ENCODE measurements at places on chromosomes 4 and X.

DNA sequence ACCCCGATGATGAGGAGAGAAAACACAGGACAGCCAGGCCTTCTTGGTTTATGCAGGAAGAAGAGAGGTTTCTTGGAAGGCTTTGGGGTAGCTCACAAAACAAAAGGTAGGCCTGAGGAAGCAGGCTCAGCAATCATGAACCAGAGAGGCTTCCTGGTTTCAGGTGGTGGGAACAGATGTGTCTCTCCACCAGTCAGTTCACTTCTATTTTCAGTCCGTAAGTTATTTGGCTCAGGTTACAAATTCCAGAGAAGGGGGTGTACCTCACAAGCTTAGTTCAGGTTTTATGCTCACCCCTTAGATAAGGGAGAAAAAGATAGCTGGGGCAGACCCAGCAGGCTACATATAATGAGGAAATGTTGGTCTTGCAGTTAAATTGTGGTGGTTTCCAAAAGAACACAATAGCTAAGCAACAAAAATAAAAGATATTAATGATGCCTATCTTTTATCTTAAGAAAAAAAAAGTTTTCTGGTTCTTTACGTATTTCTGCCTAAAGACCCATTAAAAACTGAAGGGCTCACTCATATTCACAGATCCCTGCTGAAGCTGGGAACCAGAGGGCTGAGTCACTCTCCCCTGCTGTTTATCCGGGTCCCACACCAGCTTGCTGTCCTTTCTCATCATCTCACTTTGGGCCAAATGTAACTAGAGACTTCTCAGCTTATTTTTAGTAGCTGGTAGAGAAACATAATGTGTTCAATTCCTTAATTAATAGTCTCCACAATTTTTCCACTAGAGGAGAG is 177.0 kb downstream of the CAMK2D start:
- no peak for DNase-seq

DNA sequence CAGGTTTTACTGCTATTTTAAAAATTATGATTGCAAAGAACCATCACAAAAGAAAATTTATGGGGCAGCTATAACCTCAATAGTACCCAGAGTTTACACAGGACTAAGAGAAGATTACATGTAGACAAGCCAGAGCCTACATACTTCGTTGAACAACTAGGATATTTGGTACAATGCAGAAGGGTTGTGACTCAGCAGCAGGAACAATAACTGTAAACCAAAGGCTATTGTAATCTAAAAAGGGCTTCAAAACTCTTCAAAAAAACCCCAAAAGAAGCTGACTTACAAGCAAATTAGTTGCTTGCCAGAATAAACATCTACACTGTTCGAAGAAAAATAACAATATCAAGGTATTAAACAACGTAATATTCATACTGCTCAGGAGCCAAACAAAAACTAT is 618.0 kb downstream of the STPG2 start:
- DNase-seq, result no peak

GRCh38 chr4:99033956-99034355 is 38.4 kb downstream of the METAP1 start:
- no peak for DNase-seq

DNA sequence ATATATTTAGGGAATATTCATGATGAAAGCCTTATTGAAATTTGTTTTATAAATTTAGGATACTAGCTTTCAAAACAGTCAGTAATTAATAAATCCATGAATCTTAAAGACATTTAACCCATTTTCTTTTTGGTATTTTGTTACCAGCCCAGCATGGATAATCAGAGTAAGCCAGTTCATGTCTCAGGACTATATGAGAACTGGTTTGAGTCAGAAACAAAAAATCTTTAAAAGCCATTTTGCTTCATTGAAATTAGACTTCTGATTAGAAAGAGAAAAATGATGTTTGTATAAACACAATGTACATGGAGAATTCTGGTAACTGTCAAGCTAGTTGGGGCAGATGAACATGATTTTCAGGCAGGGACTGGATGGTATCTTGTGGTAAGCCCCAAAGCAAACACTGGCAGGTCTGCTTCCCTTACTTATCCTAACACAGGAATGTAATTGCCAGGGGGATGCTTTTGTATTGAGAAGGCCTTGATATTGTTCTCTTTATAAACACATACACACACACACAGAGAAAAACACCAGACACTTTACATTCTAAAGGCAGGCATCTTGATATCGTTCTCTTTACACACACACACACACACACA is 9.4 kb downstream of the ARHGAP10 start:
- no peak for DNase-seq

- DNase-seq, result no peak
Observed at GRCh38 chr4:88584471-88584900, 7.8 kb upstream of the HERC3 start.

GRCh38 chrX:4239650-4240540 is 526.4 kb upstream of the PRKX start:
- no peak for DNase-seq

GRCh38 chrX:109672239-109672638 is 47.3 kb upstream of the KCNE5 start:
- DNase-seq, result no peak

DNA sequence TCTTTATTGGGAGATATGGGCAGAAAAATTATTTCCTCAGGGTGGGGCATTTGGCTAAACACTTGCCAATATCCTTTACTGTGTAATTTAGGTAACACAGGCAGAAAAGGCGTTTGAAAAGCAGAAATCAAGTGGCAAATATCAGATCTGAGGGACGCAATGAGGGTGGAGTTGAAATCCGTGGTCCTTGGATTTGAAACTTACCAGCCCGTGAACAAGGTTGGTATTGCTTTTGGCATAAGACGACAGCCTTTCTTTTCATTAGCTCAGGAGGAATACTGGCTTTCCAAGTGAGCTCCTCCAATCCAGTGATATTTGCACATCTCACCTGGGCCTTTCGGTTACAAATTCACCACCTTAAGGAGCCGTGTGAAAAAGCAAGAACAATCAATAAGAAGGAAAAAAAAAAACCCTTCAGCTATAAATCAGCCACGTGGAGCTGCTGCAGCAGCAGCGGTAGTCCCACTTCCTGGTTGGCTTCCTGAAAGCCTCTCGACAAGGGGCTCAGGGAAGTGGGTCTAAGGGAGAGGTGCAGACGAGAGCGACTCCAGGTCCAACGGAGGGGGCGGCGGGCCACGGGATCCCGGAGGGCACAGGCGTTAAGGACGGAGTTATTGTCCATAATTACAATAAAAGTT is 734 bp upstream of the GALNT7 start:
- DNase-seq, result peak; percentile 34

- no peak for DNase-seq
Observed at GRCh38 chr4:102586002-102586643, 85.0 kb downstream of the NFKB1 start.

DNA sequence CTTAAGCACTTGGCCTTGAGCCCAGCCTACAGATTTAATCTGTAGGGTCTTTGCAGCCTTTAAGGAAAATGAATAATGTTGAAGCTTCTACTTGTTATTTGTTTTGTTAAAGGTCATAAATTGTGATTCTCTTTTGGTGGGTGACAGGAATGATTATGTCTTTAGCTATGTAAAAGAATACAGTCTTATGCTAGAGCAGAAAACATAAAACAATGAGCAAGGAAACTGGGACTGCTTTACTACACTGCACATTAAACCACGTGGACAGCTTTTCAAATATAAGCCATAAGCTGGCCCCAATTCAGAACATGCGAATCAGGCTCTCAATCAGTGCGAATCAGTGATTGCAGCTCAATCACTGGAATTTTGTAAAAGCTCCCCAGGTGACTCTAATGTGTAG is 40.9 kb upstream of the TBC1D19 start:
- DNase-seq, result no peak

DNA sequence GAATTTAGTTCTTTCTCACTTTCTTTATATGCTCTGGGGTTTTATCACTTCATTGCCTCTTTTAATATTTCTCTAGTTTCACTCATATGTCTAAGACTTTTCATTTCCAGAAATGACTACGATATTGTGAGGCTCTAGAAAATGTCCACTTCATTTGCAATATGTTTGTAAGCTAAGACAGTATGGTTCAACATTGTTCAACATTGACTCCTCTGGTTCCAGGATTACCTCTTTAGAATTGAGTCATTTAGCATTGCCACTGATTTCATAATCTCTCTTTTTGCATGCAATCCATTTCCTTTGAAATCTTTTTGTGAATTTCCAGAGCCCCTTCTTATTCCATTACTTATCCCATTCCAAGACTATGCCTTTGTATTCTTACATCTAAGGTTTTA is 32.3 kb downstream of the BBS12 start:
- DNase-seq, result no peak

- peak; percentile 32 for DNase-seq
Observed at GRCh38 chrX:120755066-120755846, 120.4 kb downstream of the CT47B1 start.

DNA sequence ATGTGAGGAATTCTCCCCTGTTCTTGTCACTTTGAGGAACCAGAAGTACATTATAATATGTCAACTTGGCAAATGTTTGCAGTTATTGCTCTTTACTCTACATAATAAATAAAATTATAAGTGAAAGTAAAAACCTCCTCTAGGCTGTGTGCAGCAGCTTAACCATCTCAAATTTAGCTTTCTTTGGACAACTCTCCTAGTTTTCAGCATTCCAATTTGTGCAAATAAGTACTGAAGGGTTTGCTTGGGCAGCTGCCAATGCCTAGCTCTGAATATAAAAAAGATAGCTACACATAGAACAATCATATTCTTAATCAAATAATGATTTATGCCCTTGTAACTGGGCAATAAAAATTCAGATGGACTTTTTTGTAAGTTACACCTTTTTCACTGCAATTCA is 82.5 kb downstream of the GASK1B start:
- no peak for DNase-seq

GRCh38 chrX:95729401-95729800 is 955.2 kb upstream of the DIAPH2 start:
- DNase-seq, result no peak

DNA sequence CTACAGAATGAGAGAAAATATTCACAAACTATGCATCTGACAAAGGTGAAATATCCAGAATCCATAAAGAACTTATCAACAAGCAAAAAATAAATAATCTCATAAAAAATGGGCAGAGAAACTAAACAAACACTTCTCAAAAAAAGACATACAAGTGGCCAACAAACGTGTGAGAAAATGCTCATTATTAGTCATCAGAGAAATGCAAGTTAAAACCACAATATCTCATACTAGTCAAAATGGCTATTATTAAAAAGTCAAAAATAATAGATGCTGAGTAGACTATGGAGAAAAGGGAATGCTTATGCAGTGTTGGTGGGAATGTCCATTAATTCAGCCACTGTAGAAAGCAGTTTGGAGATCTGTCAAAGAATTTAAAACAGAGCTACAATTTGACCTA is 533.3 kb downstream of the TMA16 start:
- no peak for DNase-seq

- DNase-seq, result no peak
Observed at GRCh38 chrX:28835991-28836390, 248.7 kb downstream of the IL1RAPL1 start.

GRCh38 chrX:132071254-132071653 is 48.2 kb downstream of the STK26 start:
- no peak for DNase-seq

GRCh38 chrX:13607331-13607995 is 38.1 kb downstream of the EGFL6 start:
- DNase-seq, result no peak

Data from CD4-positive, alpha-beta T cell treated with Interleukin-17A for 4 hours (primary cell).